ENCODE measurements at places on chromosomes 1 and 21. TPM values are rescaled to one million over a fixed set of nuclear protein-coding genes. Genes with fewer than 3 reads are reported as not detected.

GRCh38 chr1:196308176-196308575 lies 300.1 kb downstream of the KCNT2 start:
- no peak overlapping the region for H3K27ac ChIP-seq
- no peak for DNase-seq
- no peaks in the 10 kb centered on the region for H3K27me3 ChIP-seq
- no peak overlapping the region for H3K4me3 ChIP-seq
- H3K36me3 ChIP-seq = no peaks in the 10 kb centered on the region

- no peak overlapping the region for H3K27ac ChIP-seq
- DNase-seq = no peak
- H3K4me3 ChIP-seq = no peak overlapping the region
Measured at GRCh38 chr1:185846672-185847444, 112.7 kb downstream of the HMCN1 start.

DNA sequence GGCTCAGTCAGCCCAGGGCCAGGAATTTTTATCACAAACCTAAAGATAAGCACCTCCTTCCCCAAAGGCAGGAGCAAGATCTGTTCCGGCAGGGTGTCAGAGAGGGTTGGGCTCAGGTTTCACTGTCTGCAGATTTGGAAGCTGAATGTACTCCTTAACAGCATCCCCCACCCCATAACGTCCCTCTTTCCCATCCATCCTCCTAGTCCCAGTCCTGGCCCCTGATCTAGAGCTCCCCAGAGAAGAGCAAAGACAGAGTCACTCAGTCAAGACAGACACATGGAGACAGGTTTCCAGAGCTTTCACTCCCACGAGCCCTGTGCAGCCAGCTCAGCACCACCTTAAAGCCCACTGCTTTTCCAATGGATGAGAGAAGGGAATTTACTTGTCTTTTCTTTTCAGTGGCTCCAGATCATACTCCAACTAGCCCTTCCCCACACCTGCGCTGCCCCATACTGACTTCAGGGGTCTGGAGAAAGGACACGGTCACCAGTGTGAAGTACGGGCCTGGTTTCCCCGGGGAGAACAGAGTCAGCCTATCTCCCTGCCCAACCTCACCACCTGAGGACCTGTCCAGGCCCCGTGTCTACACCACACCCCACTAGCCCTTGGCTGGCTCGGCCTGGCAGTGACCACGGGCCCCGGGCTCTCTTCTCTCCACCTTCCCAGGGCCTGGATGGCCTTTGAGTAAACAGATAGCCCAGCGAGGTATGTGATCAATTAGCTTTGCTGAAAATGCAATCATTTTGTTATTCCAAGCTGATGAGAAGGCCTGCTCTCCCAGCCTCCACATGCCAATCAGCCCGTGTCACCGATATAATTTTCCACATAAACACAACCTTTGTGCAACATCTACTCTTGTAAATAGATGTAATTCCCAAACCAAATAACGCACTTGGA lies 249.1 kb downstream of the FOXD2 start:
- H3K27me3 ChIP-seq = no peaks in the 10 kb centered on the region
- H3K36me3 ChIP-seq = no peaks in the 10 kb centered on the region
- no peak overlapping the region for H3K27ac ChIP-seq
- H3K4me3 ChIP-seq = no peak overlapping the region
- DNase-seq = no peak
- no peaks in the 10 kb centered on the region for H3K4me1 ChIP-seq

GRCh38 chr1:11456965-11457364 lies 22.0 kb upstream of the DISP3 start:
- DNase-seq = no peak
- no peak overlapping the region for H3K27ac ChIP-seq

GRCh38 chr1:59290193-59290949 lies 6.5 kb upstream of the FGGY start:
- H3K27ac ChIP-seq = no peak overlapping the region
- H3K27me3 ChIP-seq = no peaks in the 10 kb centered on the region
- H3K36me3 ChIP-seq = no peaks in the 10 kb centered on the region
- DNase-seq = no peak

- no peaks in the 10 kb centered on the region for H3K36me3 ChIP-seq
- no peaks in the 10 kb centered on the region for H3K4me1 ChIP-seq
- H3K27me3 ChIP-seq = no peaks in the 10 kb centered on the region
- no peak for DNase-seq
- no peak overlapping the region for H3K27ac ChIP-seq
Measured at GRCh38 chr1:76343356-76343755, 268.8 kb downstream of the ST6GALNAC3 start.

DNA sequence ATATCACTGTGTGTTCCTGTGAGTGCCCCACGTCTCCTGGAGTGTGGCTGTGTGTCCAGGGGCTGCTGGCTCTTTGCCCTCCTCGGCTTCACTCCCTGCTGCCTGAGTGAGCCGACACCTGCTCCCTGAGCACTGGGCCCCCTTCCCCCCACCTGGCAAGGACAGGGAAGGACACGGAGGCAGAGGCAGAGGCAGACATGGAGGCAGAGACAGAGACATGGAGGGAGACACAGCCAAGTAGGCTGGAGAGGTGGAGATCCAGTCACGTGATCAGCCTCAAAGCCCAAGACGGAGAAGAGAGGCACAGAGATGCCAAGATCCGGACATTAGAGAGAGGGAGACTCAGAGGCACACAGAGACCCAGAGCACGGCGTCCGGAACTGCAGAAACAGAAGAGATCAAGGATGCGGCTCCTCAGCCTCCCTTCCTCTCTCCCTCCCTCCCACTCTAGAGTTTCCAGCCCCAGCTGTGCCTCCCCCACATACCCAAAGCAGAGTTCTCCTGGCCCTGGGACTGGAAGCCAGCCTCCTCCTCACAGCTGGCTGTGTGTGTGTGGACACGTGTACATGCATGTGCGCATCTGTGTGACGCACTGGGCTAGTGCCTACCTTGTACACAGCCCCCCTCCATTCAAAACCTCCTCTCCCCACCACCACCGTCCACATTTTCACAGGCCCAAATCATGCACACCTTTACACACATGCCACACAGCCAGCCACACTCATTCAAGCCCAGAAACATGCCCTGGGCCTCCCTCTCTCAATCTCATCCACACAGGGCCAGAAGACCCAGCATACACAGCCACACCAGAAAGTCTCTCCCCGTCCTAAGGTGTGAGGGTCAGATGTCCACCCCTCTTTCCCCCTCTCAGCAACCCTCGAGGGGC lies 39.1 kb upstream of the WASF2 start:
- DNase-seq = peak; percentile 97
- no peaks in the 10 kb centered on the region for H3K36me3 ChIP-seq
- no peaks in the 10 kb centered on the region for H3K27me3 ChIP-seq
- H3K27ac ChIP-seq = peak overlapping the region; percentile 98
- H3K4me1 ChIP-seq = peaks cover 5% of the 10 kb centered on the region

GRCh38 chr1:162056043-162056442 lies 13.4 kb upstream of the NOS1AP start:
- H3K4me1 ChIP-seq = no peaks in the 10 kb centered on the region
- no peak overlapping the region for H3K27ac ChIP-seq
- no peaks in the 10 kb centered on the region for H3K27me3 ChIP-seq
- no peak overlapping the region for H3K4me3 ChIP-seq

GRCh38 chr1:58845942-58846341 lies 62.1 kb upstream of the JUN start:
- H3K36me3 ChIP-seq = no peaks in the 10 kb centered on the region
- no peak overlapping the region for H3K27ac ChIP-seq
- DNase-seq = no peak
- H3K4me3 ChIP-seq = no peak overlapping the region
- no peaks in the 10 kb centered on the region for H3K27me3 ChIP-seq

GRCh38 chr1:212600071-212600915 lies 8.3 kb upstream of the ATF3 start:
- no peak overlapping the region for H3K27ac ChIP-seq
- H3K4me1 ChIP-seq = no peaks in the 10 kb centered on the region

- no peak overlapping the region for H3K27ac ChIP-seq
- no peak for DNase-seq
- H3K4me3 ChIP-seq = no peak overlapping the region
- H3K36me3 ChIP-seq = no peaks in the 10 kb centered on the region
Measured at GRCh38 chr1:64171797-64172281, 31.6 kb upstream of the UBE2U start.

DNA sequence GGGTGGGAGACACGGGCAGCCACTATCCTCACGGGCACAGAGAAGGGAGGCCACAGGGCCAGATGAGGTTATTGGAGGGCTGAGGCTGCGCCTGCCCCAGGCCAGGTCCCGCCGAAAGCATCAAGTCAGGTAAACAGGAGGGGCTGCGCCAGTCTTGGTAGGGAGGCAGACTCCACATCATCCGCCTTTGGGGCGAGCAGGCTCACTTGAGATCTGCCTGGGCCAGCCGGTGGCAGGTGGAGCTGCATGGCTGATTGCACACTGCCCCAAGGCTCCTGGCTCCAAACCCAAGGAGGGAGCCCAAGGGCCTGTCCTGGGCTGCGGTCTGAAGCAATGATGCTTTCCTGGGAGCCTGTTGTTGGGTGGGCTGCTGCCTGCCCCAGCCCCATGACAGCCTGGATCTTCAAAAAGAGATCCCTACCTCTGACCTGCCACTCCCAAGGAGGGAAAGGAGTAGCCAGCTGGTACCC lies 4.6 kb downstream of the SMIM1 start:
- H3K27me3 ChIP-seq = no peaks in the 10 kb centered on the region
- H3K4me3 ChIP-seq = no peak overlapping the region
- H3K36me3 ChIP-seq = no peaks in the 10 kb centered on the region
- no peak for DNase-seq
- no peaks in the 10 kb centered on the region for H3K4me1 ChIP-seq

DNA sequence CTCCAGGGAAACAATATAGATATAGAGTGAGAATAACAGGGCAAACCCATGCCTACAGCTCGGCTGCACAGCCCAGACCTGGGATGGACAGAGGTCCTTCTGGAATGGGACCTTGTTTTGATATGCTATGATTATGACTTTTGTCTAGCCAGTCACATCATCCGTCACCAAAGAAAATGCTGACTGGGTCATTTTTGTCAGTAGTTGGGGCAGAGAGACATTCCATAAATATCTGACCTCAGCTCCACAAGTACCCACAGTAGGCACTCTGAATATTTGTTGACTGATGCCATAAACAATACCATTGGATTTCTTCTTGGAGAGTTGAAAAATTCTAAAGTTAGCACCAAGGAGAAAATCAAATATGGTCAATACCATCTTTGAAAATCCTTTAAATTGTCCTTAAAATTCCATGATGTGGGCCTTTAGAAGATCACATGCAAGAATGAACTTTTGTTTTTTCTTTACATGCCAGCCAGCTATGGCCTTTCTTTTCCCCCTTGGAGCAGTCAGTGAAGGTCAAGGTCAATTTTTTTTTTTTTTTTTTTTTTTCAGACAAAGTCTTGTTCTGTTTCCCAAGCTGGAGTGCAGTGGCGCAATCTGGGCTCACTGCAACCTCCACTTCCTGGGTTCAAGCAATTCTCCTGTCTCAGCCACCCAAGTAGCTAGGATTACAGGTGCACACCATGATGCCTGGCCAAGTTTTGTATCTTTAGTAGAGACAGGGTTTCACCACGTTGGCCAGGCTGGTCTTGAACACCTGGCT lies 7.3 kb downstream of the TMCO4 start:
- H3K4me1 ChIP-seq = no peaks in the 10 kb centered on the region
- H3K27me3 ChIP-seq = no peaks in the 10 kb centered on the region
- no peak overlapping the region for H3K4me3 ChIP-seq
- DNase-seq = no peak
- no peaks in the 10 kb centered on the region for H3K36me3 ChIP-seq
- H3K27ac ChIP-seq = no peak overlapping the region

Gene ASTN1
- 1.2 TPM for total RNA-seq

Gene NUP210L
- total RNA-seq = 0.21 TPM

Gene APH1A
- 33.2 TPM for total RNA-seq

Gene SNX7
- 30.6 TPM for total RNA-seq

Gene KRTAP12-4
- total RNA-seq = not detected

Gene AMPD1
- total RNA-seq = not detected

Data from uterus (tissue), 4 donors.